HepG2 (cell line): ENCODE measurements at places on chromosomes 7 and 10.

GRCh38 chr10:43227911-43228782, 38.7 kb downstream of the RASGEF1A start:
- no peak for DNase-seq

GRCh38 chr7:34952822-34953221, 84.5 kb downstream of the DPY19L1 start:
- no peak for DNase-seq

GRCh38 chr7:20558963-20559716, 56.3 kb upstream of the ABCB5 start:
- DNase-seq: no peak

- no peak for DNase-seq
Measured at GRCh38 chr10:91930939-91931338, 7.4 kb downstream of the BTAF1 start.

- DNase-seq: peak; percentile 3
Measured at GRCh38 chr10:11141571-11142091, 124.0 kb downstream of the CELF2 start.

- DNase-seq: no peak
Measured at GRCh38 chr7:41731493-41732435, 28.9 kb upstream of the INHBA start.

DNA sequence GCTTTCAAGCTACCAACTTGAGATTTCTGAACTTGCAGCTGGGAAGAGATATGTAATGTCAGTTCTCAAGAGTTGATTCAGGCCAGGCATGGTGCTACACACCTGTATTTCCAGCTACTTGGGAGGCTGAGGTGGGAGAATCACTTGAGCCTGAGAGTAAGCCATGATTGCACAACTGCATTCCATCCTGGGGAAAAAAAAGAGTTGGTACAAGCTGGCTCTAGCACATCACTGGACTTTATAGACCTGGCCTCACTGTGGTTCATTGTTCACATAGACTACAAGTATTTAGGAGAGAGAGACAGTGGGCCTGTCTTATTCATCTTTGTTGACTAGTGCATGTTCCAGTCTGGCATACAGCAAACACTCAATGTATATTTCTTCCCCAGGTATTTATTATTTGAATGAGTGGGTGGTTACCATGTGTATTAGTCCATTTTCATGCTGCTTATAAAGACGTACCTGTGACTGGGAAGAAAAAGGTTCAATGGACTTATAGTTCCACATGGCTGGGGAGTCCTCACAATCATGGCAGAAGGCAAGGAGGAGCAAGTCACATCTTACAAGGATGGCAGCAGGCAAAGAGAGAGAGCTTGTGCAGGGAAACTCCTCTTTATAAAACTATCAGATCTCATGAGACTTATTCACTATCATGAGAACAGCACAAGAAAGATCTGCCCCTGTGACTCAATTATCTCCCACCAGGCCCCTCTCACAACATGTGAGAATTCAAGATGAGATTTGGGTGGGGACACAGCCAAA, 176.5 kb downstream of the PFKFB3 start:
- DNase-seq: peak; percentile 33

DNA sequence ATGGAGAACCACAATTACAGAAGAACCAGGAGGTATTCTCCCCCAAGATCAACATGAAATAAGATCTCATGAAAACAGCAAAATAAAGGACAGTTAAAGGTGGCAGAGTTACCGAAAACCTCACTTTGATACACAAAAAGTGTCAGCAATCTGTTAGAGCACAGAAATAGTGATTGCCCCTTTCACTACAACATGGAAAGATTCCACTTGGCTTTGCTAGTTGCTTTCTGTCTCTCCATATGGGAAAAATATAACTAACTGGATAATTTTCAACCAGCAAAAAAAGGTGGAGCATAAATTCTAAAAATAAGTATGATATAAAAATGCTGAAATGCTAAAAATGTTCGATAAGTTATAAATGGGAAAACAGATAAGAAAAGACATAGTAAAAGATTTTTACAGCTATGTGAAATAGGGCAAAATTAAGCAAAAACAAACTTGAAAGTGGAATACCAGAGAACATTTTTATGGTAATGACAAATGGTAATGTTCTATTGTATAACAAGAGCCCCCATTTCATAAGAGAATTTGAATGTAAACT, 90.2 kb downstream of the GPR85 start:
- no peak for DNase-seq

GRCh38 chr7:16200591-16200990, 220.7 kb downstream of the CRPPA start:
- no peak for DNase-seq

- peak; percentile 3 for DNase-seq
Measured at GRCh38 chr10:42836771-42837468, 54.3 kb downstream of the BMS1 start.

DNA sequence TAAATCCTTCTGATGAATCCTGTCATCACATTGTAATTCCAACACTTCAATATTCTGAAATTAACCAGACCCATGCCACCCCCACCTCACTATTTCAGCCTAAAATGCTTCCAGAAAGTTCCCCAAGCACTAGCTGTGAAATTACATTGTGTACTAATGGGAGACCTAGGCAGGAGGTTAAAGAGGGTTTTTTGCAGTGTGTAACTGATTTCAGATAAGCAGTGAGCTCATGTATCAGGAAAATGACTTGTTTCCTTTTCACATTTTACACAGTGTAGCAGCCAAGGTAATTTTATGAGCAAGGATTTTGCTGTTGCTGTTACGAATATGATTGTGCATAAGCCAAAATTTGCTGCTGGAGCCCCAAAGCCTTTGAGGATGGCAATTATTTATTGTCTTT, 129.0 kb downstream of the INHBA start:
- DNase-seq: no peak

DNA sequence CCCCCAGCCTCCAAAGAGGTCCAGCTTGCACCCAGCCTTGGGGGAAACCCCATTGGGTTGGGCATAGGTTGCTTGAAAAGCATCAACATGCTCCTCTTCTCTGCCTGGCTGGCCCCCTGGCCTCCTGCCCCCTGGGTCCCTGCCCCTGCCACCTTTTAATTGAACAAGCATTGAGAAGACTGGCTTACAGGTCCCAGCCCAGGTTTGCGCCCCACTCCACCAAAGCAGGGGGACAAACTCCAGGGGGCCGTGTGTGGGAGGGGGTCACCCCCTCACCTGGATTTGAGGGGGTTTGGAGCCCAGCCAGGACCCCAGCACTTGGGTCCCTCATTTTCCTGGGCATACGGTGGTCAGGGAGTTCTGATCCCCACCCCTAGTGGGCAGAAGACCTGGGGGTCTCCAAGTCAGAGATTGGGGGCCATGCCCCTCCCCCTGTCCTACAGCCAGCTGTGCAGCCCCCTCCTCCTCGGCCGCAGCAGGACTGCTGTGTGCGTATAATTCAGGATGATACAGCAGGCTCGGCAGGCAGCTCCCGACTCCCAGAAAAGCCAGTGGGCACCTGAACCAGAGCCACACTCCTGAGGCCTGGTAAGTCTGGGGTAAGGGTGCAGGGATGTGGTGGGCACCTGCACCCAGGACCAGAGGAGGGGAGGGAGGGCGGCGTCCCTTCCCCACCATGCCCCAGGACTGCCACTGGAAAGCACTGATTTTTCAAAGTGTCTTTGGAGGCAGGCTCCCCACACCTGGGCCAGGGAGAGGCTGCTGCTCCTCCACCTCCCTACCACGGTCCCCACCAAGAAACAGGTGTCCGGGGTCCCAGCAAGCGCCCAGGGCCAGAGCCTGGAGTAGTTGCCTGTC, 1.7 kb downstream of the ELFN1 start:
- no peak for DNase-seq

DNA sequence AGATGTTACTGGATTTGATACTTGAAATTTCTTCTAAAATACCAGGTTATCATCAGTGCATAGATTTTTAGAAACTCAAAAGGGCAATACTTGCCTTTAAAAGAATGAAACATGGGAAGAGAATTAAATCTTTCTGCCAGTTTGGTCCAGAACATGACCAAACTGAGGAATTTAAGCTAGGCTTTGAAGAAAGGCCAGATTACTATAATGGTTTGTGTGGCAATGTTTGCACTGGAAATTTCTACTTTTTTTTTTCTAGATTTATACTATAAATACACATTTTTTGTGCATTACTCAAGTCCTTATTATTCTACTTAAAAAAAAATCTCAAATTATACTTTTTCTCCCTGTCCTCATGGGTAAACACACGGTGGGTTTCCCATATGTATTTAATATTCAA, 9.2 kb downstream of the MKX start:
- no peak for DNase-seq

- peak; percentile 18 for DNase-seq
Measured at GRCh38 chr10:103917302-103918052, 507 bp downstream of the STN1 start.

- DNase-seq: no peak
Measured at GRCh38 chr10:5125315-5126044, 31.3 kb downstream of the AKR1C3 start.

GRCh38 chr10:126880926-126881325, 24.3 kb upstream of the DOCK1 start:
- DNase-seq: no peak

GRCh38 chr10:67127441-67127840, 201.6 kb downstream of the LRRTM3 start:
- DNase-seq: no peak

DNA sequence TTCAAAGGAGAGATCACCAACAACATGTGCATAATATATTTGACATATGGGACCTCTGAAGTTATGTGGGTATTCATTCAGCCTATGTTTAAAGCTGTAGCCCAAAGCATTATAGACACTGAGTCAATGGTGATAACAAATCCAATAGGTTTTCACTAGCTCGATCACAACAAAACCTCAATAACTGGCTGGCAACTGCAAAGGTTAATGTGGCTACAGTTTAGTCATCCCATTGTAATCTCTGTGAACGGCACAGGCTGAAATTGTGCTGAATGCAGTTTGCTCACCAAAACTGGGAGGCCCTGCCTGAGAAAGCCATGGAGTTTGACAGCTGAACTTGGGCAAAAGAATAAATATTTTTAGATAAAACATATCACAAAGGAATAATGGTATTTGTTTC, 152.4 kb upstream of the ADO start:
- DNase-seq: no peak

- no peak for DNase-seq
Measured at GRCh38 chr10:12243864-12244620, 48.1 kb downstream of the CDC123 start.

DNA sequence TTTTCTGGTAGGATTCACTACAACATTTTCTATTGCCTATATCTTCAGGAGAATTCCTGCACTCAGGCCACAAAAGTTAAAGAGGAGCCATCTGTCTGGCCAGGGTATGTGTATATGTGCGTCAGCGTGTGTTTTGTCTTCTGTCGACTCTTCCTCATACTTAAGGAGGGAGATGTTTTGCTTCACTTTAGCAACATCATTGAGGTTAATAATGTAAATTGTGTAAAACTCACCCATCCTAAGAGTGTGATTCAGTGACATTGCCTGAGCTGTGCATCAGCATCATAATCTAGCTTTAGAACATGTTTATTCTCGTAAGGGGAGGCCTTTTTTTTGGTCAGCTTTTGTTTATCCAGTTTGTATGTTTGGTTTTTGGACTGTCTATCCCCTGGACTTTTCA, 23.7 kb downstream of the FBH1 start:
- no peak for DNase-seq

DNA sequence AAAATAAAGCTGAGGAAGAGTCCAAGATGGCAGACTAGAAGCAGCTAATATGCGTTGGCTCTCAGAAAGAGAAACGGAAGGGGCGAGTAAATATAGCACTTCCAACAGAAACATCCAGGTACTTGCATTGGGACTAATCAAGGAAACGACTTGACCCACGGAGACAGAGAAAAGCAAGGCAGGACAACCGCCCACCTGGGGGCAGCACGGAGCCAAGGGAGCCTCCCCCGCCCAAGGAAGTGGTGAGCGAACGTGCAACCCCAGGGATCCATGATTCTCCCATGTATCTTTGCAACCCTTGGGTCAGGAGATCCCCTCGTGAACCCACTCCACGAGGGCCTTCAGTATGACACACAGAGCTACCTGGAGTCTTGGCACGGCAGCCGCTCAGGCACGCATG, 45.4 kb upstream of the GRM3 start:
- DNase-seq: peak; percentile 10

DNA sequence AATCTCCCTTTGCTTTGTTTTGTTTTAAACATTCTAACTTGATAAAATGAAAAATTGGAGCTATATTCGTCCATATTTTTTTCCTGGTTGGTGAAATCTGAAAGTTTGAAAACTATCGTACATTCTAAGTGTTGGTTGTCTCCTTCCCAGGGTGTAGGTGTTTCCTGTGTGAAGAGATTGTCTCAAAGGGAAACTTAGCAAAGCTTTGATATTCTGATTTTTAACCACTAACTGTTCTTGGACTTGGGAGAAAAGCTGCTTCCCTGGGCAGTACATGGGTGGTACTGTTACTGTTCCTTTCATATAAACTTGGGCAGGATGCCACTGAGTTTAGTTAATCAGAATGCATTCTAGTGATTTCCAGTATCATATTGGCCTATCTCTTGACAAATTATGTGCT, 253.5 kb upstream of the LRGUK start:
- no peak for DNase-seq

GRCh38 chr7:108454674-108455550, 1.3 kb downstream of the NRCAM start:
- no peak for DNase-seq

DNA sequence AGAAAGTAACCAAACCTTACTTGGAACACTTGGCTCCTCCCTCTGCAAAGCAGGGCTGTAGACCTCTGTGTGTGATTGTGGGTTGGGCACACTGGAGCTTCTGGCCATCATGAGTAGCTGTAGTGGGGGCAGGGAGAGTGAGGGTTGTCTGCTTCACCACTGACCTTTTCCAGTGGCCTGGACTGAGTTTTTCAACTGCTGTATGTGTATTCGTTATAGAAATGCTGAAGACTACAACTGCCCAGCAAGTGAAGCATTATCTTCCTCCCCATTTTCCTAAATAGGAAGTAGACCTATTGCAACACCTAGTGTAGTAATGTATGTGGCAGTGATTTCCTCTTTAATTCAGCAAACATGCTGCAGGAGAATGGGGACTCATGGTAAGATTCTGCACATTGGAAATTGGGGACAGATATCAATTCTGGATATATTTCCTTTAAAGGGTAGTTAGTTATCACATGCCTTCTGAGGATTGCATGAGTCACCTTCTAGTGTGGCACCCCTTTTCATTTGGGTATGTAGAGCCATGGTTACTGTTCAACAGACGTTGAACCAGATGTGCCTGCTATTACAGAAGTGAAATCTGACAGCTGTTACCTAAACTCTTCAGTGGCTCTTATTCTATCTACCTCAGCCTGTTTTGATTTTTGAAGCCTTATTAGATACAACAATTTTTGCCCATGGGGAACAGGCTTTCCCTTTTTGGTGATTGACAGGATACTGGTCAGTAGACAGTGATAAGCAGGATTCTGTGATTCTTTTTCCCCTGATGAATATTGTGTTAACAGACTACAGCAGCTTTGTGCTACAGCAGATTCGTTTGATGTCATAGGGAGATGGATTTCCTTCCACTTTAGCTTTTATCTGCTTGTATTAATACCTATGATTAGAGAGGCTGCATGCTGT, 130.9 kb downstream of the SND1 start:
- DNase-seq: no peak

DNA sequence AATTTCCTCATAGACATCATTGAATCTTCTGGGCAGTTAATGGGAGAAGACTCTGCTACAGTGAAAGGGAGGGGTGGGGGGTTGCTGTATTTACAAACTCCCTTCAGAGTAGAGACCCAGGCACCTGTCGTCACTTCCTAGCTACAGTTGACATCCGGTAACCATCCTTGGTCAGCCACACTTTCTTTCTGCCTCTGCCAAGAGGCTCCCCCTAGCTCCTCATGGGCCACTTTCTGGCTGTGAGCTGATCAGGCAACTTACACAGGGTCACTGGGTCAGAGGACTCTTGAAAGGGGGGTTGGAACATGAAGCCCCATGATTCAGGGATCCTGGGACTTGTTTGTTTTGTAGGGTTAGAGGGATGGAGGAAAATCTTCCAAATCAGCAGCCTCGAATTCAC, 1.2 kb downstream of the TECPR1 start:
- DNase-seq: no peak
